Stimulated activated CD8-positive, alpha-beta memory T cell treated with anti-CD3 and anti-CD28 coated beads, Interleukin-4, amount 100 ng/mL, for 1 hour (primary cell): ENCODE measurements at places on chromosomes 7 and 10.

DNA sequence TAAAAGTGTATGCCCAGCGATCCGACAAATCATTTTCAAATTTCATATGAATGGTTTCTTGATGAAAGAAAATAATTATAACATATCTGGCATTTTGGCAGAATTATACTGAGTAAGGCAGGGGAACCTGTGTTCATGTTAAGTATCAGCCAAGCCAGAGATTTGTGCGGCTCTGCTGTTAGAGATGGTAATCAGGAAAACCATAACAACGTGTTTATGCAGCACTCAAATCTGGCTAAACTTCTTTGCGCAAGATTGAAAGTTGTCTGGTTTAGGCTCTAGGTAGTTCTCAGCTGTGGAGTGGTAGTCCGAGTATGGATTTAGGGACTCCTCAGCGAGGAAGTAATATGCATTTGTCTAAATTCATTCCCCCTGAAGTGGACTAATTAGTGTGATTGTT is 8.9 kb upstream of the CTBP2 start:
- no peak for DNase-seq

GRCh38 chr10:33455029-33455428 is 120.6 kb upstream of the NRP1 start:
- no peak for DNase-seq

GRCh38 chr7:157278167-157278790 is 58.5 kb upstream of the DNAJB6 start:
- no peak for DNase-seq

GRCh38 chr7:114939484-114940097 is 17.7 kb downstream of the MDFIC start:
- DNase-seq, result no peak
